ENCODE measurements at places on chromosomes 1 and 21.

DNA sequence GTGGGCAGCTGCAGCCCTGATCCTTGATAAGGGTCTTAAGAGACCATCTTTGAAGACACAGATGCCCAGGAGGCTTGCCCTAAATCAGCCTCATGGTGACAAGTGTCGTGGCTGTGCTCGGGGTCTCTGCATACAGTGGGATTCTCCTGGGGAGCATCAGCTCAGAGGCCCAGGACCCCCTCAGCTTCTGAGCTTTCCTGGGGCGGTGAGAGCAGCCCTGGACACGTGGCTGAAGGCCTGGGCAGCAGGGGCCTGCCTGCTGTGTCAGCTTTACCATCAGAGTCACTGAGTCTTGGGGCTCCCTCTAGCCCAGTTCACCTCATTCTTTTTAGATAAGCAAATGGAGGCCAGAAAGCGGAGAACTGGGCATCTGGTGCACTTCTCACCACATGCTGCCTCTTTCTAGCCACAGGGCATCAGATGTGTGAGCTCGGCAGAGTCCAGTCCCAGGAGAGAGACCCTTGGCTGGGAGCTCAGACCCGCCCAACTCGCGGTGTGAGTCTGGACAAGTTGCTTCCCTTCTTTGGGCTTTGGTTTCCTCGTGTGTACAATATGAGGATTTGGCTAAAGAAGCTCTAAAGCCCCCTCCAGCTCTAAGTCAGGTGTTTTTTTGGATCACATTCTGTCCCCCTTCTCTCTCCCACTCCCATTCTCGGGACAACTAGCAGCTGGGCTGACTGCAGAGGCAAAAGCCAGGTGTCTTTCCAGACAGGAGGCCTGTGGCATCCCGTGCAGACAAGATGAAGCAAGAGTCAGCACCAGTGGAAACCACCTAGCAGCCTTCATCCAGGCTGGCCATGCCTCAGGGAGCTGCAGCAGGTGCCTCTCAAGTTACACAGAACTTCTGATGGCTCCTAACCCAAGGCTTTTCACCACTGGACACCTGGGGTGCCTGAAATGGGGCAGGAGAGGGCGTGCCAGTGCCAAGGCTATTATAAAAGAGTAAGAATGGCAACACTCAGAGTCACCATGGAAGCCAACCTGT lies 119.1 kb downstream of the KCNN3 start:
- no peak for DNase-seq

DNA sequence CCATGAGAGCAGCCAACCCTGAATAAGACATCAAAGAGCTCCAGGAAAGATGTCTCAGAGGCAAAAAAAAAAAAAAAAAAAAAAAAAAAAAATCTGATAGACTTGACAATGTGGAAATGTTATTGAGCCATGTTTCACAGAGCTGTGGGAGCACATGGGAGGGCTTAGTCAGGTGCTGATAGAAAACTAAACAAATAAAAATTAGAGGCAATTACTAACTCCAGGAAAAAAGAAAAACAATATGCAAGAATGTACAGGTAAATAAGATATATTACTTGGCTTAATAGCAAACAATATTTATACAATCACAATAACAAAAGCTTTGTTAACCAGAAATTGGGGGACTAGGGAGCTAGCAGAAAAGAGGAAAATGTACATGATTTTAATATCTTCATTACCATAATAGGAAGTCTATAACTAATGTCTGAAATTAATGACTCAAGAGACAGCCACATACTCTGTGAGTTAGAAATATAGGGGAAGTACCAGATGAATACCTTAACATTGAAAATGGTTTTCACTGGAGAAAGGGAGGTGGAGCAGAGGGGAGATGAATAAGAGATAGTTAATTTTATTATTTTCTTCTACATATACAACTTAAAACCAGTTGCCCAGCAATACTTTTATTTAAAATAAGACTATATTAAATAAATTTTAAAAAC lies 16.9 kb upstream of the RGS16 start:
- DNase-seq: no peak

- DNase-seq: no peak
Observed at GRCh38 chr1:169132512-169133227, 26.2 kb downstream of the ATP1B1 start.

DNA sequence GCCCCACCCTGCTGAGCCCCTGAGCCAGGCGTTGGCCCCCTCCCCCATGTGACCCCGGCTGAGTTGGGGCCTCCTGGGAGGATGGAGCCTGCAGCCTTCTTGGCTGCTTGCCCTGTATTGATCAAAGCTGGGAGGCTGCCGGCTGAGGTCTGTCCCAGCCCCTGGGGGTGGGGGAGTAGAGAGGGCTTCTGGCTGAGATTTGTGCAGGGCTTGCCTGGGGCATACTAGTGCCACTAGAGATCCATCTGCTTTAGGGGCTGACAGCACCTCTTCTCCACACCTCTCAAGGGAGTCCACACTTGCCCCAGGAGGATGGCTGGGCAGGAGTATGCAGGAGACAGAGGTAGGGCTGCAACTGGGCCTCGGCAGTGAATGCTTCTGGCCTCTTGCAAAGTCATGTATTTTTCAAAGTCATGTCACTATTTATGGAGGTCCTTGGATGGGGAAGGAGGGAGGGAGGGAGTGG lies 53.6 kb upstream of the SSBP3 start:
- DNase-seq: no peak

DNA sequence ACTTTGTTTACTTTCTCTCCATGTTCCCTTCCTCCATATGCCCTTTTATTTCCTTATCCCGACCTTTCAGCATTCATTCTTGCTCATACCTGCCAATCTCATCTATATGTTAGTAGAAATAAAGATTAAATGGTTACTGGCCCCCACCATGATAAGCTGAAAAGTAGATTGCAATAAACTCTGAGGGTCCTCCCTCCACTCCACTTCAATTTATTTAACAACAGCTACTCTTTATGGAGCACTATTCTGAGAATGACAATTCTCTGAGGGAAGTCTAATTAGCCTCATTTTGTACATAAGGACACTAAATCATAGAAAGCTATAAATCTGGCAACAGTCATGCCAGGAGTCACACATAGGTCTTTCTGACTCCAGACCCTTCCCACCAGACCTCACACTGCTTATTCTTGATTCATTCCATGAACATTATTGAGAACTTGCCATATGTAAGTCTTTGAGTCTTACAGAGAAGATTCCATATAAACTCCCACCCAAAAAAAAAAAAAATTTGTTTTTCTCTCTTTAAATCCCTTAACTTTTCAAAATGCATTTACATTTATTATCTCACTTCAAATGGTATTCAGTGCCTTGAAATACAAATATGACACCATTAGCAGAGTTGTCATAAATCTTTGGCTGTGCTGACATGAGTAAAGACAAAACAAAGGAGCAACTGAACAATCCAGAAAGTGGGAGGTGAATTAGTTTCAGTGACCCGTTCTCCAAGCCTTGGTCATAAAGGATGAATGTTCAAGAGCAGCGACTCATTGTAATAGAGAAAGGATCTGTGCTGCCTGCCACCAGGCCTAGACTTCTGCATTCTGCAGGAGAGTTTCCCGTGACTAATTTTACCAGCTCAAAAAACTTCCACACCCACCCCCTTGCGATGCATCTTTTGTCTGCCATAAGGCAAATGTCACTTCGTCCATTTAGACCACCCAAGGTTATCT lies 28.5 kb downstream of the PALMD start:
- DNase-seq: no peak

- no peak for DNase-seq
Observed at GRCh38 chr21:43188592-43189210, 19.9 kb downstream of the CRYAA start.

- no peak for DNase-seq
Observed at GRCh38 chr1:15370781-15371520, 38.7 kb upstream of the EFHD2 start.

GRCh38 chr1:155080312-155081228 lies 1.9 kb downstream of the EFNA3 start:
- no peak for DNase-seq

DNA sequence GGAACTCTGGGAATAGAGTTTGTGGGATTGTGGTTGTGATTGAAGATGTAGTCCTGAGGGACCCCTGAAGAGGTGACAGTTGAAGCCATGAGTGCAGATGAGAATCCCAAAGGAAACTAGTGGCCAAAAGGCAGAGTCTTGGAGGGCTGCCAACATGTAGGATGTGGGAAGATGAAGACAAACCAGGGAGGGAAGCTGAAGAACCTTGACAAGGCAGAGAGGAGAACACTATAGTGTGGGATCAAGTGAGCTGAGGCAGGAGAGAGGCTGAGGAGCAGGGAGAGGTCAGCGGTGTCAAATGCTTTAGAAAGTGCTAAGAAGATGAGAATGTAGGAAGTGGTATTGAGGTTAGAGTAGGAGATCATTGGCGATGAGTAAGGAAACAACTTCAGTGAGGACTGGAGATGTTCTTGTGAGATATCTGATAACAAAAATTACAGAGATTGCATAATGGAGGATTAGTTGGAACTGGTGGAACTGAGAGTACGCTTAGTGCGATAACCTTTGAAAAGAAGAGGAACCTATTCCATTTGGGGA lies 88.5 kb upstream of the VCAM1 start:
- DNase-seq: no peak

GRCh38 chr21:42215942-42216725 lies 2.8 kb upstream of the ABCG1 start:
- DNase-seq: no peak

DNA sequence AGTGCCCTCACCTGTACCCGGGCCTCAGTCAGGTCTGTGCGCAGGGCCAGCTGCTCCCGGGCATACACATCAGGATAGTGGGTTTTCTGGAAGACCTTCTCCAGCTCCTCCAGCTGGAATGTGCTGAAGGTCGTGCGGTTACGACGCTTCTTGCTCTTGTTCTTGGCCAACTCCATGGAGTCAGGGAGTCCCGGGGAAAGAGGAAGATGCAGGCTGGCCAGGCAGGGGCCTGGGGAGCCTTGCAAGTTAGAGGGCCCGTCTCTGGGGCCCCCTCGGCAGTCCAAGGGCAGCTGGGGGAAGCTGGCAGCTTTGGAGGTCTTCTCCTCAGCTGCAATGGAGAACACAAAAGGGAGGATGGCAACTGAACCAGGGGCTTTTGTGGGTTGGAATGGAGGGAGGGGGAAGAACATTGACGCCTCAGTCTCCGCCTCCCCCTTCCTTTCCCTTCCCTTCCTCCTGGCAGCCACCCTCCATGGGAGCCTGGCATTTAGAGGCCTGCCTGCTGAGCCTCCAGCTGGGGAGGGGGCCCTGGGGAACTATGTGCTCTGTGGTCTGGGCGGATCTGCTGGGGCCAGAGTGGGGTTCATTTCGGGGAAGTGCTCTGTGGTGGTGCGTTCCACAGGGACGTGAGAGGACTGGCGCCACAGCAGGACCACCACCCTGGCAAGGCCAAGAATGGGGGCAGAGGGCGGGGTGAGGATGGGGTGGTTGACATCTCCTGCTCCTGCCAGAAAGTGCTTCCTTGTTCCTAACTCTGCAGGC lies 5.7 kb downstream of the ALX3 start:
- no peak for DNase-seq

DNA sequence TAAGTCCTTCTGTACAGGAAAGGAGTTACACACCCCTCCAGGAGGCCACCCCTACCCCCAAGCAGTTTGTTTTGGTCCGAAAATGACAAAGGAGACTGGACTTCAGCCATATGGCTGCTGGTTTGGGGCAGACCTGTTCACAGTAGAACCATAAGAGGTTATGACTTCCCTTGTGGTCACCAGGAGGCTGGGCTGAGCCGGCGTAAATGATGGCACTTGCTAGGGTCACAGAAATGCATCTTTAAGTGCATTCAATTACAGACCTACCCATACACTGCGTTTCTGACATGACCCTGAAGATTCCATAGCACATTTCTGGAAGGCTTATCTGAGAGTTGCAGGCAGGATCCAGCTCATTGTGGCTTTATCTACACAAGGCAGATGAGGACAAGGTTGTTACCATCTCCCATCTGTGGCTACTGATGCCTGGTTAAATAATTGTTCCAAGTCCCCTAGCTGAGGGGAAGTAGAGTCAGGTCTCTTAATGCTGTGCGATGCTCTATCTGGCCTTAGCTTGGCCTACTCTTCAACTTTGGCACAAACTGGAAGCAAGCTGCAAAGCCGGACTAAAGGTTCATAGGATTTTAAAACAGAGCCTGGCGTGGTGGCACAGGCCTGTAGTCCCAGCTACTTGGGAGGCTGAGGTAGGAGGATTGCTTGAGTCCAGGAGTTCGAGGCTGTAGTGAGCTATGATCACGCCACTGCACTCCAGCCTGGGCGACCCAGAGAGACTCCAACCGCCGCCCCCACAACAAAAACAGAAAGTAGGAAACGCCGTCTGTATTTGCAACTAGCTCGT lies 1.7 kb upstream of the TRIM67 start:
- DNase-seq: no peak

DNA sequence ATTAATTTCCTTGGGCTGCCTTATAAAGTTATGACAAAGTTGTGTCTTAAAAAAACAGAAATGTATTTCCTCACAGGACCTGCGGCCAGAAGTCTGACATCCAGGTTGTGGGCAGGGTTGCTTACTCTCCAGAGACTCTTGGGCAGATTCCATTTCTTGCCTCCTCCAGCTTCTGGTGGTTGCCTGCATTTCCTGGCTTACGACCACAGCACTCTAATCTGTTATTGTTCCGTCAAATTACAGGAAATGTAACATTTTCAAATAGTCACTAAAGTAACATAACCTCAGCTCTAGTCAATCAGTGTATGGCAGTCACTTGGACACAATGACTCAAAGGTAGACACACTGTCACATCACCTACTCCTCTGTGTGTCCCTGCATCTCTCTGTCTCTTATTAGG lies 226.8 kb downstream of the DNAH14 start:
- no peak for DNase-seq

GRCh38 chr1:221612047-221612777 lies 129.7 kb downstream of the DUSP10 start:
- no peak for DNase-seq

- DNase-seq: no peak
Observed at GRCh38 chr1:84840346-84840745, 52.7 kb downstream of the LPAR3 start.

GRCh38 chr1:116334015-116334547 lies 39.0 kb upstream of the ATP1A1 start:
- DNase-seq: no peak

DNA sequence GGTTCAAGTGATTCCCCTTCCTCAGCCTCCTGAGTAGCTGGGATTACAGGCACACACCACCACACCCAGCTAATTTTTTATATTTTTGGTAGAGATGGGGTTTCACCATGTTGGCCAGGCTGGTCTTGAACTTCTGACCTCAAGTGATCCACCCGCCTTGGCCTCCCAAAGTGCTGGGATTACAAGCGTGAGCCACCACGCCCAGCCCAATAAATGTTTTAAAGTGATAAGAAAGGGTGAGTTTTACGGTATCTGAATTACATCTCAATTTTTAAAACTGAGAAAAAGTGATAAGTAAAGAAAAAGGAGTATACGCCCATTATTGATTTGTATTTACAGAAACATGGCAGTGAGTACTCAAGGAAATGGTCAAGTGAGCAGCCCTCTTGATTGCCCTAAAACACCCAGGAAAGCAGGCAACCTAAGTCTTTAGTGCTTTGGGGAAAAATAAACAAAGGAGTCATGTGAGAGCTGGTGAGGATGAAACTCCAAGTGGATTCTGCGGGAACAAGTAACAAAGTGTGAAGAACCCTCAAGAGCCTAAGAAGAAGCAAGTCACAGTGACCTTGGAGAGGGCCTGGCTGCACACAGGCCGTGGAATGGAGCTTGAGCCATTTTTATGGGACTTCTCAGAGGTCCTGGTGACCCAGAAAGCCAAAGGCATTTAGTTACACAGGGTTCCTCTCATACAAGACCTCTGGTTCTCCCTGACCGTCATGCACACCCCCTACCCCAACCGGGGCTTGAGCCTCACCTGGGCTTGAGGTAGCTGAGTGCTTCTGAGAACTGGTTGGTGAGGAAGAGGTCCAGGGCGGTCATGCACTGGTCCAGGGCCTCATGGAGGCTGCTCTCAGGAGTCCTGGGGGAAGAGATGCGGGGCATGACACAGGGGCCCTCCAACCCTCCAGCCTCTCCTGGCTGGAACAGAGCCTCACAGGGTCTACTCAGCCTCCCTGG lies 9.1 kb downstream of the TTC39A start:
- no peak for DNase-seq

All from activated CD4-positive, CD25-positive, alpha-beta regulatory T cell (primary cell).